ENCODE measurements at places on chromosomes 5 and 9.

DNA sequence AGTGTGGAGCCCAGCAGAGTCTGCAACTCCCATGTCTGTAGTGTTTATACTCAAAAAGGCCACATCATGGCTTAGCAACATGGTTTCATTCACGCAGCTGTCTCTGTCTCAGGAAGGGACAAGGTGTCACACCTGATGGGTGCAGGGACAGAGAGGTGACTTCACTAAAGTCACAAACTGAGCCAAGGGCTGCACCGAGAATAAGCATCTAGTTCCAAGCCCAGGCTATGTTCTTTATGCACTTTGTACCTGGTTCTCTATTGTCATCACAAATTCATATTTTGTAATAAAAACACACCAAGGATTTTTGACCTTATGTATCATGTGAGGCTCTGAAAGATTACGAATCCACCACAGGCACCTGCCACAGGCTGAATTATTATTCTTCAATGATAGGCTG lies 64.9 kb upstream of the STK32A start:
- DNase-seq: no peak

DNA sequence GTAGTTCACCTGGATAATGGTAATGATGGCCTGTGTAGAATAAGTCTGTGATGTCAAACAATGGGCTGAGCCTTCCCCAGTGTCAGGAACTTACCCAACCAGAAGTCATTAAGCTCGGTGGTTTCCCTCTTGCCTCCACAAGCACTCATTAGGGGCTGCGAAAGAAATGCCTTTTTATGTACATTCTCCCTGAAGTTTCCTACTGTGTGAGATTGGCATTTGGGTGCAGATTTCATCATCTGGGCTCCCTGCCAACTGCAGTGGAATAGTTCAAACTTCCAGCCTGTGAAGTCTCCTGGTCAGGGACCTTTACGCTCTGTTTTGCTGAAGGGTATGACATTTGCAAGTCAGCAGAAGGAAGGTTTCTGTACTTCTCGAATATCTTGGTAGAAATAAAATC lies 41.6 kb upstream of the TMEM215 start:
- DNase-seq: no peak

DNA sequence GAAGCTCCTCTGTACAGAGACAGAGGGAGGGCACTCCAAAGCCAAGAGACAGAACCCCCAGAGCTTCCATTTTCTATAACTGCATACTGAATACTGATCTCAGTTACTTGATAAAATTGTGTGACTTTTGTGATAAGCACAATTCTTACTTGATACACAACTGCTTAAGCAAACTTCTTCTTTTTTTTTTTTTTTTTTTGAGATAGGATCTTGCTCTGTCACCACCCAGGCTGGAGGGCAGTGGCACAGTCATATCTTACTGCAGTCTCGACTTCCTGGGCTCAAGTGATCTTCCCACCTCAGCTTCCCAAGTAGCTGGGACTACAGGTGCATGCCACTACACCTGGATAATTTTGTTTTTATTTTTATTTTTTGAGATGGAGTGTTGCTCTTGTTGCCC lies 252.1 kb upstream of the ZNF608 start:
- no peak for DNase-seq

- no peak for DNase-seq
Observed at GRCh38 chr5:5335107-5335506, 87.4 kb upstream of the ICE1 start.

GRCh38 chr9:109179801-109180523 lies 12.9 kb upstream of the FRRS1L start:
- no peak for DNase-seq

DNA sequence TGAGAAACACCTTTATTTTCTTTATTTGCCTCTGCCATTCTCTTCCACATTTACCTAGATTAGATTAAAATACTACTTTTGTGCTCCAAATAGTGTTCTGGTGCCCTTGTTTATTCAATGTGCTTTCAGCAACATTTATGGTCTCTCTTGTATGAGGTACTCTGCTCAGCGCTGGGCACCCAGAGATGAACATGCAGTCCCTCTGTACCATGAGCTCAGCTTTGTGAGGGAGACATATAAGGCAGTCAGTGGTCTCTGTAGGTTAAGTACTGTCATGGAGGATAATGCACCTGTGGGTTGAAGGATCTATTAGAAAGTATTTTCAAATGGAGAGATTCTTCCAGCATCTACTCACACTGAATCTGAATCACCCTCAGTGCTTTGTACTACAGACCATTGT lies 176.5 kb downstream of the TAF11L14 start:
- DNase-seq: no peak

DNA sequence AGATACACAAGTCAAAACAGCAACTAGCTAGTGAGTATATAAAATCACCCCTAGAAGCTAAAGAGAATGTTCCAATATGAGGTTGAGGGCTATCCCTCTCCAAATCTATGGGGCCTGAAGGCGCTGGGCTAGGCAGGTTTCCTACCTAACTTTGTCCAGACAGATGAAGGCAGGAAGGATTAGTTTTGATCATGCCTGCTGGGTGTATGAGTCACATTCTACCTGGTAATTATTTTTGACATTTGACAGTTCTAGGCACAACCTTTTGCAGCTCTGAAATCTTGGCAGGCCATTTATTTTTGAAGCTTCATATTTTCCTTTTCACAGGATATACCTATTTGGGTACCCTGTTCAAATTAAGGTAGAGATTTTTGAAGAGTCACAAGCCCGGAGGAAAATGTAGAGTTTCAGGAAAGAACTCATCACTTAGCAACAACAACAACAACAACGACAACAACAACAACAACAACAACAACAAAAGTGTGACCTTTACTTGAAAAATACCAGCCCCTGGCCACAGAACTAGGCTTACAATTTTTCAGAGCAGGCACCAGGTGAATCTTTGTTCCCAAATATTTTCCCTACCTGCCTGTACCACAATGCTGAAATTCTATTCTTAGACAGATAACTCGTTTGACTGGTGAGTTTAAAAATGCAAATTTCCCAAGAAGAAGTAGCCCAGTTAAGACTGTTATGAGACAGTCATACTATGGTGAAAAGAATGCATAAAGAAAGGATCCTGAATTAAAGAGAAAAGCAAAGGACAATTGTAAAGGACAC lies 175.5 kb upstream of the TUT7 start:
- no peak for DNase-seq

GRCh38 chr5:169085636-169086035 lies 215.3 kb downstream of the SLIT3 start:
- DNase-seq: no peak

GRCh38 chr5:171871711-171872110 lies 86.1 kb downstream of the SMIM23 start:
- no peak for DNase-seq

GRCh38 chr5:127320032-127320965 lies 29.7 kb downstream of the MEGF10 start:
- DNase-seq: no peak

- no peak for DNase-seq
Observed at GRCh38 chr5:135203593-135204036, 169.6 kb upstream of the PITX1 start.

DNA sequence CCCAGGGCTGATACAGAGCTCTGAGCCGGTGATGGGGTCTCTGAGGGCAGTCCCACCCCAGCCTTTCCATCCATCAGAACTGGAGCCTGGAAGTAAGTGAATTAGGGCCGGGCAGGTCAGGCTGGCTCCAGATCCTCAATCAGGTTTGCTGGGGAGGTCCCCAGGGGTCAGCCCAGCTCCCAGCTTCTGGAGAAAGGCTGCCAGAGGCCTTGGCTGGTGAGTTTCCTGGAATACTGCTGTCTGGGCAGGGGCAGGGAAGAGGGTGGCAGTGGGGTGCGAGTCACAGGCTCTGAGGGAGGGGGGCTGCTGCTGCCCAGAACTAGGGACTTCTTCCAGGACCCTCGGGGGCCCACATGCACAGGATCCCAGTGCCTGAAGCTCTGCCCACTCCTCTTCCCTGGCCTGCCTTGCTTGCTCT lies 200.6 kb upstream of the MVB12B start:
- no peak for DNase-seq

- no peak for DNase-seq
Observed at GRCh38 chr5:109908366-109908765, 218.6 kb downstream of the MAN2A1 start.

GRCh38 chr5:179806250-179807048 lies at the start of gene MGAT4B:
MGAT4B (minus strand) TSS chr5:179806866; CDS start chr5:179806583, 283 bp downstream.
- DNase-seq: no peak

DNA sequence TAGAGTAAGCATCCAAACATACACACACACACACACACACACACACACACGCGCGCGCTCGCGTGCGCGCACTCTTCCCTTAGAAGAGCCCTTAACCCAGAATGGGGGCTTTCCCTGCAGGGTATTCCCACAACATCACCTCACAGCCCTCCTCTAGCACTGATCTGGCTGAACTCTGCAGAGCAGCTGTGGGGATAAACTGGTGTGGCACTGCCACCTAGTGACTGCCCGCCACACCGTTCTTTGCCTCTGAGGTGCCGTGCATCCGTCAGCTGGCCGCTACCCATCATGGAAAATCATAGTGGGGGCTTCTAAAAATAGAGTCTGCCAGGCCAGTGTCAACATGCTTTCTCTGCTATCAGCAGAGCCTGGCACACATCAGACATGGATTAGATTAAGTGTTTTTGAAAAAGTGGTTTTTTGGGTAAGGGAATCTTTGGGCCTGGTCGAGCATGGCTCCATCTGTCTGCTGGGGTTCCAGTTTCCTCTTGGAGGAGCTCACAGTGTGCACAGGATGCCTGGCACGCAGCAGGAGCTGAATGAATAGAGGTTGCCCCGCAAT lies 88.1 kb downstream of the KCNN2 start:
- DNase-seq: peak; percentile 27

- no peak for DNase-seq
Observed at GRCh38 chr9:131976157-131977108, 103.2 kb downstream of the MED27 start.

DNA sequence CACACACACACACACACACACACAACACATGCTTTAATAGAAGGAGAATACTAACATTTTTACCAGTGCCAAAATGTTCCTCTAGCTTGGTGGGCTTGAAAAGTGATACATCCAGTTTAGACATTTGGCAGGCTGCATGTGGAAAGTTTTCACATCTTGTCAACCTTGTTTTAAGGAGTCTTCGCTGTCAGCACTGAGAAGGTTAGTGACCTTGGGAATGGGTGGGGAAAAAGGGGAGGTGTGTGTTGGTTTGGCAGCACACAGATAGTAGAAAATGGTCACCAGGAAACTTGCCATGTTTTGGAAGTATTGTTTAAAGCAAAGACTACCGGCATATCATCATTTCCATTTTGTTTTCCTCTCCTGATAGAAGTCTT lies 346.5 kb upstream of the ADAMTSL1 start:
- DNase-seq: no peak

DNA sequence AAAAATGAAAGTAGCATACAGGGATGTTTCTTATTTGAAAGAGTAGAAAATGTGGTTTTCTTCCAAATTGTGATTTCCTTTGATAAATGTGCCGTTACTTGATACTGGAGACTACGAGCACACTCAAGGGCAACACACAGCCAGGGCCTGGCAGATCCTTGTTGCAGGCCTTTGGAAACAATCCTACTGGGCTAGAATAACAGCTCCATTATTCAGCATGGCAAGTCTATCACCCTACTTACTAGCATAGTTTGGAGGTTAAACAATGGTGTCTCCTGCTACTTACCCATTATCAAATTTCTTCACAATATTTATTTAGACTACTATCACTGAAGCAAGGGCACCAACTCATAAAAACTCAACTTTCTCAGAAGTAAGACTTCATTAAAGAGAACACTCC lies 140.8 kb upstream of the ZNF608 start:
- no peak for DNase-seq

GRCh38 chr5:93342563-93343061 lies 238.4 kb downstream of the NR2F1-AS1 start:
- DNase-seq: no peak

DNA sequence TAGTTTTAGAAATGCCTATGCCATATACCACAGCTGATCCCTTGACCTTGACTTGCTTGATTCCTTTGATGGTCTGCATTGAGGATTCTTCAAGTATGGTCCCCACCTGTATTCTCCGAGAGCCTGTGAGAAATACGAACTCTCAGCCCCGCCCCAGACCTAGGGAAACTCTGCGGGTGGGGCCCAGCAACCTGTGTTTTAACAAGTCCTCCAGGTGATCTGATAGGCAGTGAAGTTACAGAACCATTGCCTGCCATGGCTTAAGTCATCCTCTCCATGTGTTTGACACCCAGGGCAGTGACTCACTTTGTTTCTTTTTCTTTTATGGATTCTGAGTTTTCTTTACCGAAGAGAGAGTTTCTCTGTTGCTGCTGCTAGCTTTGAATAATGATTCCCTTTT lies 18.5 kb downstream of the FRMPD1 start:
- no peak for DNase-seq

DNA sequence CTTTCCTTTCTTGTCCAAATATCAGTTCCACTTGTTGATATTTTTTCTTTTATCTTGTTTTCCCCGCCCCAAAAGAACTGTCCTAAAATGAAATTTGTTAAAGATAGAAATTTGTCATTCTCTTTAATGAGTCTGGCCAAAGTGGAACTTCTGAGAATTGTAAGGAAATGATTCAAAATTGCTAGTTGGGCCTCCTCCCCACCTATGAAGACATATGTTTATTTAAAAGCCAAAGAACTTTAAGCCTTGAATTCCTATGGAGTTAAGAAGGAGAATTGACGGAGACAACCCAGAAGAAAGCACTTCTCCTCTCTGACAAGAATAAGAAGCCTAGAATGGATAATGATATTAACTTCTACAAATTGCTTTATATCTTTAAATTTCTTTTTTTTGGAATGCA lies 59.1 kb upstream of the ALDH1A1 start:
- no peak for DNase-seq

DNA sequence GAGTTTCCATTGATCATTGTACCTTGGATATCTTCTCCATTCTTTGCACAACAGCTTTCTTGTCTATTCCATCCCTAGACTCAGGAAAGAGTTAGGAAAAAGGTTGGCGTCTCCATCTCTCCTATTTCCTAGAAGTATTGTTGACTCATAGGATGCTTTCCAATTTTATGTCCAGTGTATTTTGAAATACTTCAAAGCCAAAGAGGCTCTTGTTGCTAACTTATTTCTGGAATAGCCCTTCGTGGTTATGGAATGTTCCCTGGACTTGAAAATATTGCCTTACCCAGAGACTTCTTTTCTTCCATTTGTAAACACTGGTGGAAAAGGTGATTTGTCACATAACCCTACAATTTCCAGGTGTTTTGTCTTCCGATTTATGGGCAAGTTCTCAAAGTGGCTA lies 402.3 kb upstream of the ZNF608 start:
- no peak for DNase-seq

- DNase-seq: no peak
Observed at GRCh38 chr5:160359816-160360215, 10.6 kb downstream of the C1QTNF2 start.

DNA sequence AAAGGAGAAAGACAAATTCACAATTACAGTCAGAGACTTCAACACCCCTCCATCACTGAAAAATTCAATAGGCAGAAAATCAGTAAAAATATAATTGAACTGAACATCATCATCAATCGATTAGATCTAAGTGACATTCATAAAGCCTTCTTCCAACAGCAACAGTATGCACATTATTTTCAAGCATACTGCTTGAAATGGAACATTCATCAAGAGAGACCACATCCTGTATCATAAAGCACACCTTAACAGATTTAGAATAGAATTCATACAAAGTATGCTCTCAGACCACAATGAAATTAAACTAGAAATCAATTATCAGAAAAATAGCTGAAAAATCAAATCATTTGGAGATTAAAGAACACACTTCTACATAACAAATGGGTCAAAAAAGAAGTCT lies 39.1 kb downstream of the ERMP1 start:
- DNase-seq: no peak

Measured in fibroblast of the conjunctiva (primary cell).